Mesothelial cell of epicardium (in vitro differentiated cells): ENCODE measurements at places on chromosomes 7 and 10. TPM values are rescaled to one million over a fixed set of nuclear protein-coding genes. Genes with fewer than 3 reads are reported as not detected.

- no peak overlapping the region for H3K4me3 ChIP-seq
- no peak overlapping the region for H3K27ac ChIP-seq
- no peaks in the 10 kb centered on the region for H3K36me3 ChIP-seq
- H3K4me1 ChIP-seq: peaks cover 20% of the 10 kb centered on the region
- H3K27me3 ChIP-seq: peaks cover 84% of the 10 kb centered on the region
- no peak for DNase-seq
Measured at GRCh38 chr10:101565370-101565900, 22.6 kb downstream of the POLL start.

The KEL gene
- 1.9 to 4.2 TPM (median 2.3 TPM) in 3 replicates for total RNA-seq

DNA sequence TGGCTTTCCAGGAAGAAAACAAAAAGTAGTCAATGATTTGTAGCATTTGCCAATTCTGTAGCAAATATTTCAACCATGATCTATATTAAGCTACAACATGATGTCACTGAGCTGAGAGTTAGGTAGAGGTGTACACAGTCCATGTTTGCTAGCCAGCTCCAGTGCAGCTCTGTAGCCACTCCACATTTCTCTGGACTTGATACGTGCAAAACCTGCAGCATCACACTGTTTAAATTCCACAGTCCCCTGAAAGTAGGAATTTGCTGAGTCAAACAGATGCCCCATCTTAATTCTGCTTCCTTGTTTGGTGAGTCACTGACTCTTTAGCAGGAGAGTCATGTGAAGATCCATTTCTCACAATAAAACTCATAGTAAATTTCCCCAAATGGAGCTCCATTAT lies 89.8 kb upstream of the LRRTM3 start:
- H3K4me1 ChIP-seq: peaks cover 32% of the 10 kb centered on the region
- no peaks in the 10 kb centered on the region for H3K36me3 ChIP-seq
- H3K27ac ChIP-seq: no peak overlapping the region
- DNase-seq: no peak
- peaks cover 4% of the 10 kb centered on the region for H3K27me3 ChIP-seq

DNA sequence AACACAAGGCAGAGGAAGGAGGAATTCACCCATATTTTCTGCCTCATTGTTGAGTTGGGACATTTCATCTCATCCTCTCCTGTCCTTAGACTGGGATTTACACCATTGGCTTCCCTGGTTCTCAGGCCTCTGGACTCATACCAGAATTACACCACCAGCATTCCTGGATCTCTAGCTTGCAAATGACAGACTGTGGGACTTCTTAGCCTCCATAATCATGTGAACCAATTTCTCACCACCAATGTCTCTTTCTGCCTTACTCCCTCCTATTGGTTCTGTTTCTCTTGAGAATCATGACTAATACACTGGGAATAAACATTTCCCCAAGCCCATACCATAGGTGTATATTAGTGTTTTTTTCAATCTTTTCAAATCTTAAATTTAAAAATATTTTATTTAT lies 2.9 kb upstream of the ZNF33A start:
- H3K27me3 ChIP-seq: no peaks in the 10 kb centered on the region
- H3K4me1 ChIP-seq: peaks cover 17% of the 10 kb centered on the region
- DNase-seq: no peak
- H3K27ac ChIP-seq: no peak overlapping the region
- peaks cover 1% of the 10 kb centered on the region for H3K36me3 ChIP-seq
- H3K4me3 ChIP-seq: no peak overlapping the region

The AS3MT gene
- 8.7 to 12.8 TPM (median 8.7 TPM) in 3 replicates for total RNA-seq

DNA sequence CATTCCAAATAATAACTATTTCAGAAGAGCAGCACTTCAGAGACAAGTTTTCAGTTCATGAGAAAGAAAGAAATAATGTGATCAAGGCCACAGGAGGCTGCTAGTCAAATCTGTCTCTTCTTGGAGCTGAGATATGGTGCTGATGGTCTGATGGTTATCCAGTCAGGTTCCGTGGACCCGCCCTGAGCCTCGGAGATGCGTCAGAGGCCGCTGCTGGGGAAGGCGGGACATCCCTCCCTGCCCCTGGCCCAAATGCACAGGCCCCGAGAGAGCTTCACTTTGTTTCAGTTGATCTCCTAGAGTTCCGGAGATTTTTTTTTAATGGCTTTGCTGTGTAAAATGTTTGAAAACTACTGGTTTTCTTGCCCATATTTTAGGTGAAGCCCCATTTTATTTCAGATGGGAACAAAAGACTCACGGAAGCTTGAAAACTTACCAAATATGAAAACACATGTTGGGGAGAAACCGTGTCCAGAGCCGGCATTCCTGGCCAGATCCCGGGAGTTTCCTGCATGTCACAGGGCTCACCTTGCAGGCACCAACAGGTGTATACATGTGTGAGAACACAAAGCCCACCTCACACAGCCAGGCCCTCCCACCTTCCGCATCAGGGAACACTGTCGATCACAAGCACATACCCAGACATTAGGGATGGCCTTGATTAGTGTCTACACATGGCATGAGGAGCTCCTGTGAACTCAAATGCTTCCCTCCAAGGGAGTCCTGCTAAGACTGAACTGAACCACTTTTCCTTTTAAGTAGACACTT lies 499.0 kb downstream of the TCERG1L start:
- H3K4me3 ChIP-seq: no peak overlapping the region
- DNase-seq: peak; percentile 22

The GFRA1 gene
- total RNA-seq: 38.7 to 42.4 TPM (median 40.8 TPM) in 3 replicates

DNA sequence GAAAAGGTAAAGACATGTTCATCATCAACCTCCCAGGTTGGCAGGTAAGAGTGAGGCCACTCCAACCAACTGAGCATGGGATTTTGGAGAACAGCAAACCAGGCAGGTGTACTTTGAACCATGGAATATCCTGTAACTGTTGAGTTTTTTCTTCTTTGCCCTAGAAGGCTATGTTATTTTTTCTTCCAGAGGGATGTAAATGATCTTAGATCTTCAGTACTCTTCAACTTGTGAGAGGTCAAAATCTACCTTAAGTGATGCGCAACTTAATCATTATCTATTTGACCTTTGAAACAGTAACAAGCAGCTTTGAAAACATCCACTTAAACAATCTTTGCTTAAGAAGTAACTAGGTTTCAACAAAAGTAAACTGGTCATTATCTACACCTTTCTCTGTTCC lies at the start of gene CUBN:
CUBN (minus strand) TSS at position 71 of the 400 bp plus-strand sequence; CDS start at position 25, 46 bp downstream.
- H3K36me3 ChIP-seq: no peaks in the 10 kb centered on the region
- no peak for DNase-seq
- no peak within 1 kb of the TSS for H3K4me3 ChIP-seq
- H3K27ac ChIP-seq: no peak within 1 kb of the TSS
- no peaks in the 10 kb centered on the region for H3K27me3 ChIP-seq

The CLEC2L gene
- total RNA-seq: 0.33 to 0.54 TPM (median 0.38 TPM) in 3 replicates

The NUTM2E gene
- total RNA-seq: 0.78 to 1.0 TPM (median 0.81 TPM) in 3 replicates

DNA sequence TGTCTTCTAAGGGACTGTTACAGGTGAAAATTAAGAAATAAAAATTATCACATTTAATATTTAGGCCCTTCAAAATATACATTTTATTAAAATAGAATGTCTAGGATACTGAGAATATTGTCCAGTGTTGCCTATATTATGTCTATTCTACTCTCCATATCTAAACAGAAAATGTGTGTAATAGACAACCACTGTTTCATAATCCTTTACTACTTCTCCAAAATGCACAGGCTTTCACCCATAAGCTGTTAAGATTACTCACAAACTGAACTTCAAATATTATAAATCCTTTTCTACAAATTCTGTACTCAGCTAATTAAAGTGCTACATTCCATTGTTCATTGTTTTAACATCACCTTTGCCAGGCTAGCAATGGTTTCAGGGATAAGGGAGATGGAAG lies 56.7 kb upstream of the TFEC start:
- H3K4me3 ChIP-seq: no peak overlapping the region
- DNase-seq: no peak
- no peaks in the 10 kb centered on the region for H3K4me1 ChIP-seq
- no peak overlapping the region for H3K27ac ChIP-seq

The SVIL gene
- total RNA-seq: 281 to 302 TPM (median 293 TPM) in 3 replicates

- H3K27ac ChIP-seq: no peak overlapping the region
- H3K4me3 ChIP-seq: no peak overlapping the region
- no peak for DNase-seq
- H3K36me3 ChIP-seq: no peaks in the 10 kb centered on the region
Measured at GRCh38 chr10:49001870-49002672, 62.4 kb upstream of the LRRC18 start.
